ENCODE measurements at places on chromosomes 2 and 18. TPM values are rescaled to one million over a fixed set of nuclear protein-coding genes. Genes with fewer than 3 reads are reported as not detected.

GRCh38 chr2:232876978-232877441 is 6.9 kb downstream of the SNORC start:
- no peak for DNase-seq

DNA sequence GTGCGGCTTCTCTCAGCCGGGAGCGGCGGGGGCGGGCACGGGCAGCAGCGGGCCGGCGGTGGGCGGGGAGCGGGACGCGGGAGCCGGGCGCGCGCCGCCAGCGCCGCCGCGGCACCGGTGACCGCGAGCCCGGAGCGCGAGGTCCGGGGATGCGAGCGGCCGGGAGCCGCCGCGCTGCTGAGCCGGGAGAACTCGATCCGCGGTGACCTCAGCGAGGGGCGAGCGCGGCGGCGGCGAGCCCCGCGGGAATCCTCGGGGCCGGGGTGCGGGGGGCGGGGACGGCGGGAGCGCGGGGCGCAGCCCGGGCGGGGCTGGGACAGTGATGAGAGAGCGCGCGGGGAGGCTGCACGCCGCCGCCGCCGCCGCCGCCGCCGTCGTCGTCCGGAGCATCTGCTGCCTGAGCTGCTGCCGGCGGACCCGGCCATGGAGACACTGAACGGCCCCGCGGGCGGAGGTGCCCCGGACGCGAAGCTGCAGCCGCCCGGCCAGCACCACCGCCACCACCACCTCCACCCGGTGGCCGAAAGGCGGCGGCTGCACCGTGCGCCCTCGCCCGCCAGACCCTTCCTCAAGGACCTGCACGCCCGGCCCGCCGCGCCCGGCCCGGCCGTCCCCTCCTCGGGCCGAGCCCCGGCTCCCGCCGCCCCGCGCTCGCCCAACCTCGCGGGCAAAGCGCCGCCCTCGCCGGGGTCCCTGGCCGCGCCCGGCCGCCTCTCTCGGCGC is at the start of gene MTCL1:
TSS of gene MTCL1 (plus strand) at position 319 of the 723 bp plus-strand sequence. CDS start at position 424, 105 bp downstream.
- DNase-seq: no peak

The C2orf78 gene
- not detected for total RNA-seq

The OR6B2 gene
- total RNA-seq: not detected

DNA sequence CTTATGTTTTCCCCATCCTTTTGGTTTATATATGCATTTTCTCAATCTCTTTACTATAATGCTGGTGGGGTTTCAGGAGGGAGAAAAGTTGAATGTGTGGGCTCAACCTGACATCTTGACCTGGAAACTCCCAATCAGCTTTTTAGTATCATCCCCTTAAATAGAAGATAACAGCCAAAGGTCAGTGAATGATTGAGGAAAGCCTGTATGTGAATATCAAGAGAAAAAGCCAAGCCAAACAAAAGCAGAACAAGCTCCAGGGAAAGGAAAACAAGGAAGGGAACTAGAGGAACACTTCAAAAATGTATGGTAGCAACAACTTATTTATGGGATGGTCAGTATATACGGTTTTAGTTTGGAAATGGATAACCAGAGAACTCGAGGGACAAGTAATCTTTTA is 28.3 kb upstream of the ATOH8 start:
- DNase-seq: no peak

DNA sequence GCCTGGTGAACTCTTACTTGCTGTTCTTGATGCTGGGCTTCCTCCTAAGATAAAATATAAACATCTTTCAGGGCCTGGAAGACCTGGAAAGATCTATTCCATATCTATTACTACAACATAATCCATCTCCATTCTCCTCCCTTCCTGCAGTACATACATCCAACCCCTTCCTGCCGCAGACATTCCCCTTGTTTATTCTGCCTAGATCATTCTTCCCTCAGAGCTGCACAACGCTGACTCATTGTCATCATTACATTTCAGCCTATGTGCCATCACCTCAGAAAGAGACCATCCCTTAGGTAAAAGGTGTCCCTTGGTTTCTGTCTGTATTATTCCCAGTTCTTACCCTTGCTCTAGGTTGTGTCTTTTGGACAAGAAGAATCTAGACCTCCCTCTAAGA is 2.5 kb upstream of the CDH7 start:
- no peak for DNase-seq

DNA sequence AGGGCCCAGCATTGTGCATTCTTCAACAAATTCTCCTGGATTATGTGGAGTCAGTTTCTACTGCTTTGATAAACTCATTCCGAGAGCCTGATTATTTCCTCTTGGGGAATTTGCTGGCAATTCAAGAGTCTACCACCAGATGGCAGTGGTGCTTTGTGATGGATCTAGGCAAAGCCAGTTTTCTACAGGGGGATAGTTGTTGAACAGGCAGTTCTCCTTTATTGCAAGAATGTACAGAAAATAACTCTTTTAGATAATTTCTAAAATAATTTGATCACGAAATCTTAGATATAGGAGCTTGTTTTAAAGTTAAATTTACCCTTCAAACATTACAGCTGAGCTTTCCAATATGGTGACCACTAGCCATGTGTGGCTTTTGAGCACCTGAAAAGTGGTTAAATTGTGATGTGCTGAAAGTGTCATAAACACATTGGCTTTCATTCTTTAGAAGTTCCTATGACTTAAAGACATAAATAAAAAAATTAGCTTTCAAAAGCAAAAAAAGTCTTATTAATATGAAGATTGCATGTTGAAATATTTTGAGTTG is 66.7 kb upstream of the HAAO start:
- no peak for DNase-seq
